NCI-H187 treated with DMSO at 0.1 percent for 48 hours (cell line): ENCODE measurements at places on chromosomes 11 and 22.

- DNase-seq, result no peak
These were observed 624 bp upstream of the B4GALNT4 start for GRCh38 chr11:368414-369335.

GRCh38 chr22:30320021-30320556 is 6.7 kb downstream of the TBC1D10A start:
- DNase-seq, result no peak

DNA sequence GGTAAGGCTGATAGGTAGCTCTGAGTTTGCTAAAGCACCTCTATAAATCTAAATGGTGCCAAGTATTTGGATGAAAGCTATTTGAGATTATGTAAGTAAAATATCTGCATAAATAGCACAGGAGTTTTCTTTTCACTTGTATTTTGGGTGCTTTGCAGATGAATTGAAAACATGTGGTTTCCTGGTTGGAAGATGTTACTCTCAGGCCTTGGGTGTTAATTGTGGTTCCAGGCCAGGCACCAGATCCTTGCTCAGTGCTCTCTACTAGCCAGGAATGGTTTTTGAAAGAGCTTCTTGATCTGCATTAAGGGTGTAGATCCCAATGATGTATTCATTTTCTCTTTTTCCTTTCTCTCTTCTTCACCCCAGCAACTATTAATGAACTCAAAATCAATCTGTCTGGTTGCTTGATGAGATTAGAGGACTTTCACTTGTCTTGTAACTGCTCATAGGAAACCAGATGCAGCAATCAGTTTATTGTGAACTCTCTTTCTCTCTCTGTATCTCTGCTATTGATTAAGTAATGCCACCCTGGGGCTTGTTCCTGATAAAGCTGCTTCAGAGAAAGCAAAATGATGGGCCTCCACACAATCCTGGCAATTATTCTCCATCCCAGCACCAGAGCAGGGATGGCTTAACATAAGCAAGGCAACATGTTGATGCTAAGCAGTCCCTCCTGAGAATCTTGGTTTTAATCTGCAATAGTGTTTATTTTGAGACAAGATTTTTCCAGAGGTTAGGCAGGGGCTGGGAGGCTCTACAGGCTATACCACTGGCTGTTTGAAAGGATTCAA is 147.0 kb upstream of the NTM start:
- no peak for DNase-seq

DNA sequence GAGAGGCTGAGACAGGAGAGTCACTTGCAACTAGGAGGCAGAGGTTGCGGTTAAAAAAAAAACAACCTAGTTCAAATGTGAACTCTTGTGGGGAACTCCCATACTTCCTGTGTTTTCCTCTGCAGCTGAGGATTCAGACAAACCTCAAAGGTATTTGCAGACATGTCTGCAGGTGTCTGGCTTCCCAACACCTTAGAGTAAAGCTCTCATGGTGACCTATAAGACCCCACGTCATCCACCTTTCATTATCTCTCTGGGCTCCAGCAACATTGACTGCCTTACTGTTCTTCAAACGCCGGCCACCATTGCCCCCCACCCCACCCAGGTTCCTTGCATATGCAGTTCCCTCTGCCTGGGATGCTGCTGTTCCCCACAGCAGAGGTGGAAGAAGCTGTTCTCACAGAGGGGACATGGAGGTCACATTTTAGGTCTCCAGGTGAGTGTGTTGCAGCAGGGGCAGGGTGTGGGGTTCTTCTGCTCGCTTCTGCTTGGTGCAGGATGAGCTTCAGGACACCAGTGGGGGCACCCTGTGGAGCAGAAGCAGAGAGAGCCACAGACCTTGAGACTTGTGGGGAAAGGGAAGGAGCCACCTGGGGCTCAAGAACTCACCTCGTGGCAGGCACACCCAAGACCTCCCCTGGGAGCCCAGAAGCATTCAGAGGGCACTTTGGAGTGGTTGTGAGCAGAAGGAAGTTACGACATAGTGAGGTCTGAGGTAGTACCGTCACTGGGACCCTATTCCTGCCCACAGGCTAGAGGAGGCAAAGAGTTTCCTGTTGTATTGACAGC is 203.2 kb downstream of the CSNK2A3 start:
- DNase-seq, result no peak

- no peak for DNase-seq
These were observed 49.6 kb upstream of the GLYAT start for GRCh38 chr11:58781345-58781744.

- no peak for DNase-seq
These were observed 24.7 kb downstream of the GGTLC2 start for GRCh38 chr22:22669093-22669492.

DNA sequence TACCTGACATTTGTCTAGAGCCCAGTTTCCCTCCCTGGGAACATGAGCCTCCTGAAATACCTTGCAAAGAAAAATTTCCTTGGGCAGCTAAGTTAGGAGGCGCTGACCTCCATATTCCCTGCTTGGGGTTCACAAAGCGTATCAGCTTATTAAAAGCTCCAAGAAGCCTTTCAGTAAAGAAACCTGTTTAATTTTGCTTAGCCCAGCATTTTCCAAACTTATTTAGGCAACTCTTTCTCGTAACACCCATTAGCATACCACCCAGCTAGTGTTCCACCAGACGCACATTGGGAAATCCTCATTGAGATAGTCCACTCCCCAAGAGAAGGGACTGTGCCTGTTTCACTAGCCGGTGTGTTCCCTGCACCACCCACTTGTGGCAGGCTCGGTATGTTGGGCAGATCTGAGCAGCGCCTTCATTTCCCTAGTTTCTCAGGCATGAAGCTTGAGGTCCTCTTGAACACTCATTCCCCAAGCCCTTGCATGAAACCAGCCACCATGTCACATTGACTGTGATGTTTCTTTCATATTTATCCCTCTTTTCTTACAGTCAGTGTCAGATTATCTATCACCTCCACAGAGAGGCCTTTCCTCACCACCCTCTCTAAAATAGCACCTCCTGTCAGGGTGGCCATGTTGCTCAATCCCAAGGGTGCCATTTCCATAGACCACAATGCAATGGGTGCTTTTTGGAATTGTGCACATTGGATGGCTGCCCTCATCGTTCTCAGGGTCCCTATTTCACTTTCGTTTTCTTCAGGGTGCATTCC is 12.5 kb upstream of the ELF5 start:
- no peak for DNase-seq

DNA sequence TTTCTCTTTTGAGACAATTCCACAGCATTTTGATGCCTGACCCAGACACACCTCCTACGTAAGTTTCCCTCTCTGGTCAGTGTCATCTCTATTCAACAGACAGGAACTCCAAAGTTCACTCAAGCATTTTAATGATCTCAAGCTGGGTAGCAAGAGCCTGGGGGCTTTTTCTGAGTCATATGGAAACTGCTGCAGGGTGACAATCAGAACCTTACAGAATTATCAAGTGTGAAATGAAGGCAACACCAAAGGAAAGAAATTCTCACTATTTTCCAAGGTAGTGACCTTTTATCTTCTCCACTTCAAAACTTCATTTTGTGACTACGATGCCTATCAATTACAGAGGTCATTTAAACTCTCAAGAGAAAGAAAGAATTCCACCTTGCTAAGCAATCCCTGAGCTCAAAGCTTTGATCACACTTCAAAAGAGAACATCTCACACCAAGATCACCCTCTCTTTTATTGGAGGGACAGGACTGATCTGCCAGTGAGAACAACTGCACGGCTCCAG is 229.0 kb upstream of the ZC3H12C start:
- no peak for DNase-seq

DNA sequence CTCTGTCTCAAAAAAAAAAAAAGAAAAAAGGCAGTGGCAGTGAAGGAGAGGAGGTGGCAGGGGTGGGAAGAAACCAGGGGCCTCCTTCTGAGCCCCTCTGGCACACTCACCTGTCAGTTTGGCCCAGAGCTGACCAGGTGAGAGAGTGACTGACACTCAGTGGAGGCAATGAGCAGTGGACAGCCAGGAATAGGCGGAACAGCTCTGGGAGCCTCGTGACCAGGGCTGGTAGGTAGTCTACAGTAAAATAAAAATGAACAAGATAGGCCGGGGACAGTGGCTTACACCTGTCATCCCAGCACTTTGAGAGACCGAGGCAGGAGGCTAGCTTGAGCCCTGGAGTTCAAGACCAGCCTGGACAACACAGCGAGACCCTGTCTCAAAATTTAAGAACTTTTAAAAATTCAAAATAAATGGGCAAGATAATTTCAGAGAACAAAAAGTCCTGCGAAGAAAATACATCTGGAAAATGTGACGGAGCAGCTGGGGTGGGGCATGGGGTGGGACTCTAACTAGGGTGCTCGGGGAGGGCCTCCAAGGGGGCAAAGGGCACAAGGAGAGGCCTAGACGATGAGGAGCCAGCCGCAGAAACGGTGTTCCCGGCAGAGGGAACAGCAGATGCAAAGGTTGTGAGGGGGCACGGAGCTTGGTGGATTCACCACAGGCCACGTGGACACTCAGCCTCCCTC is 3.8 kb upstream of the PDXP start:
- no peak for DNase-seq
